Caco-2 (cell line): ENCODE measurements at places on chromosomes 2 and 18. TPM values are rescaled to one million over a fixed set of nuclear protein-coding genes. Genes with fewer than 3 reads are reported as not detected.

SPDYA gene
- total RNA-seq = 1.5 and 2.0 TPM in 2 replicates

CAPG gene
- 6.2 and 10.0 TPM in 2 replicates for total RNA-seq

TMEFF2 gene
- total RNA-seq = not detected in 2 replicates

MEIS1 gene
- total RNA-seq = 7.4 and 10.5 TPM in 2 replicates

MRPL30 gene
- total RNA-seq = 49.9 and 51.2 TPM in 2 replicates

- no peak overlapping the region for H3K27ac ChIP-seq
- H3K36me3 ChIP-seq = no peaks in the 10 kb centered on the region
- H3K27me3 ChIP-seq = no peaks in the 10 kb centered on the region
- no peak overlapping the region for H3K4me3 ChIP-seq
- H3K4me1 ChIP-seq = peaks cover 24% of the 10 kb centered on the region
Observed at GRCh38 chr18:11795916-11796315, 55.3 kb upstream of the CHMP1B start.

DNA sequence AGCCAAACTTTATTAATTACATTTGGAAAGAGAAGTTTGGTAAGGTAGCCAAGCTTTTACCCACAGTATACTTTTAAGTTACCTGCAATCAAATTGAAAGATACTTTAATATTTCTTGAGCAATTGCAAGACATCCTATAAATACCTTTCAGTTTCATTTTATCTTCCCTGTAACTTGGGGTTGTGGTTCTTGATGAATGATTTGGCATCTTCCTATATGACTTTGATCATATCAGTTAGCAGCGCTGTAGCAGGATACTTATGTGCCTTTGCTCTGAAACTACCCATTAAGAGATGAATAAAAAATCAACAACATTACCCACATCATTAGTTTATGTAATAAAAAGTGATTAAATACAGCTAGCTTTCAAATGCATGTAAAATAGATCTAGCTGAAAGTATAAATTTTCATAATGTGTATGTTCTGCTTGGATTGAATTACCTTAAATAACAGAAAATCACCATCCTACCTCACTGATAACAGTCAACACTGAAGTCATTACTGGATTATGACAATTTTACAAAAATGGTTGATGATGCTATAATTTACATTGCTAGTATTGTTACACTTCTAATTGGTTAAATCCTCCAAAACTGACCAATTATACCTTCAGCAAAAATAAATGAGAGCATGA, 50.4 kb downstream of the MMADHC start:
- H3K36me3 ChIP-seq = no peaks in the 10 kb centered on the region; the same call in 1 of the 2 replicates
- no peak overlapping the region for H3K4me3 ChIP-seq
- H3K27ac ChIP-seq = no peak overlapping the region
- DNase-seq = no peak
- no peaks in the 10 kb centered on the region for H3K27me3 ChIP-seq
- H3K4me1 ChIP-seq = no peaks in the 10 kb centered on the region

DNA sequence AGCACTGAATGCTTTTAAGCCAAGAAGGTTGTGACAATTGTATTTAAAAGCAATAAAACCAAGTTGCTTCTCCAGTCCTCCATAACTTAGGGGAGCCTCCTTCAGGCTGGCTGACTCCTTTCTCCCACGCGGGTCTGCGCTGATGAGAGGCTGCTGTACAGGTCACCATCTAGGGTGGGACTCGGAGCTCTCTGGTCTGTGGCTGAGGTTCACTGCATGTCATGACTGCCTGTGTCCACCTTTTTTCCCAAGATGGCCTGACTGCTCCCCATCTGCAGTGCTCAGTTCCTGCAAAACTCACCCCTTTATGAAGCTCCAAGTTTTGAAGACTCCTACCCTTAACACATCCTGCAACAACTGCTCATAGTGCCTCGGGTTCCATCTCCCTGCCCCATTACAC, 194.4 kb downstream of the AFF3 start:
- H3K27me3 ChIP-seq = no peaks in the 10 kb centered on the region
- H3K27ac ChIP-seq = no peak overlapping the region
- DNase-seq = no peak
- H3K4me3 ChIP-seq = no peak overlapping the region
- no peaks in the 10 kb centered on the region for H3K4me1 ChIP-seq
- H3K36me3 ChIP-seq = no peaks in the 10 kb centered on the region

- no peak overlapping the region for H3K4me3 ChIP-seq
- no peak for DNase-seq
- no peaks in the 10 kb centered on the region for H3K4me1 ChIP-seq
- no peaks in the 10 kb centered on the region for H3K36me3 ChIP-seq
Observed at GRCh38 chr2:71844967-71845366, 302.7 kb downstream of the CYP26B1 start.

DNA sequence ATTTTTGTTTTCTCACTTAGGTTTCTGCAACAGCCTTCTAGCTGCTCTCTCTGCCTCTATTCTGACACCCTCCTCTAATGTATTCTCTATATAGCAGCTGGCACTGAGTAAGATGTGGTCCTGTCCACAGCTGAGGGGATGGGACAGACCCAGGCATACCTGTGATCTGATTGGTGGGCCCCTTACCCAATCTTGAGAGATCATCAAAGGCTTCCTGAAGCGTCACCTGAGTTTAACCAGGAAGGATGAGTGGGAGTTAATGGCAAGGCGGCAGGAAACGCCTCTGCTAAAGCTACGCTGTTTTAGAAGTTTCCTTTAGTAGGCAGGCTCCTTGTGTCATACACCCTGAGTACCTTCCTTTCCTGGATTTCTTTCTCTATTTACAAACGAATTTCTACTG, 5.7 kb upstream of the TET3 start:
- no peak for DNase-seq
- H3K27me3 ChIP-seq = peaks cover 3% of the 10 kb centered on the region

DNA sequence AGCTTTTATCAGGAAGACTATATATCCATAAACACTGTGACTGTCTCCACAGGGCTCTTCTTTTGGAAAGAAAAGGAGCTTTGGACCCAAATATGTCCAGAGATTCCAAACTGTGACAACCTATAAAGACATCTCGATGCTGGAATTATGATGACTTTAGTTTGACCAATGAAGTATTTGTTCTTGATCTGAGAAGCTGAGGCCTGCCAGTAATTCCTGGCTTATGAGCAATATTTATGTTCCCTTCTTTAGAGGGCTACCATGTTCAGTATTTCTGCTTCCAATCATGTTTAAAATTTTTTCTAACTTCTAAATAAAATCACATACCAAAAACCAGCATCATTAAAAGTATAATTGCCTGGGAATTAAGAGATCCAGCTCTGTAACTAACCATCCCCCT, 41.1 kb downstream of the FEZ2 start:
- no peaks in the 10 kb centered on the region for H3K27me3 ChIP-seq
- H3K27ac ChIP-seq = no peak overlapping the region
- H3K36me3 ChIP-seq = peaks cover 2% of the 10 kb centered on the region; the same call in 1 of the 2 replicates
- DNase-seq = no peak

- H3K36me3 ChIP-seq = no peaks in the 10 kb centered on the region
- H3K4me3 ChIP-seq = no peak overlapping the region
Observed at GRCh38 chr18:44897411-44897810, 216.7 kb downstream of the SETBP1 start.
